ENCODE measurements at places on chromosomes 13 and 19.
A peak's percentile ranks its signal among the peaks of the same experiment; 100 is the strongest.

GRCh38 chr13:97246596-97247158 is 24.5 kb downstream of the MBNL2 start:
- no peak for DNase-seq

DNA sequence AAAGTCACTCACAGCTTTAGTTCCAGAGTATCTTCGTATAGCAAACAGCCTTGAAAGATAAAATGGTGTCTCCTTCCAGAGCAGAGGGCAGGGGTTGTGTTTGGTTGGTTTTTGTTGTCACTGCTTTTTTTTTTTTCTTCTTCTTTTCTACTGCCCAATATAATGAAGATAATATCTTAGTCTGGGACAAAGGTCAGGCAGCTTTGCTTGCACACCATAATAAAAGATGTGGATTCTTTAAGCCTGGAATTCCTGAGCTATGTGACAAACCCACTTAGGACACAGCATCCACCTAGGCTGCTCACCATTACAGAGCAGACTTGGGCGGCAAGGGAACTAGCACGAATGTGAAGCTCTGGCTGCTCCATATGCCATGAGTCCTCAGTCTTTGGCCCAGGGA is 165.6 kb upstream of the MIR17HG start:
- DNase-seq = no peak

DNA sequence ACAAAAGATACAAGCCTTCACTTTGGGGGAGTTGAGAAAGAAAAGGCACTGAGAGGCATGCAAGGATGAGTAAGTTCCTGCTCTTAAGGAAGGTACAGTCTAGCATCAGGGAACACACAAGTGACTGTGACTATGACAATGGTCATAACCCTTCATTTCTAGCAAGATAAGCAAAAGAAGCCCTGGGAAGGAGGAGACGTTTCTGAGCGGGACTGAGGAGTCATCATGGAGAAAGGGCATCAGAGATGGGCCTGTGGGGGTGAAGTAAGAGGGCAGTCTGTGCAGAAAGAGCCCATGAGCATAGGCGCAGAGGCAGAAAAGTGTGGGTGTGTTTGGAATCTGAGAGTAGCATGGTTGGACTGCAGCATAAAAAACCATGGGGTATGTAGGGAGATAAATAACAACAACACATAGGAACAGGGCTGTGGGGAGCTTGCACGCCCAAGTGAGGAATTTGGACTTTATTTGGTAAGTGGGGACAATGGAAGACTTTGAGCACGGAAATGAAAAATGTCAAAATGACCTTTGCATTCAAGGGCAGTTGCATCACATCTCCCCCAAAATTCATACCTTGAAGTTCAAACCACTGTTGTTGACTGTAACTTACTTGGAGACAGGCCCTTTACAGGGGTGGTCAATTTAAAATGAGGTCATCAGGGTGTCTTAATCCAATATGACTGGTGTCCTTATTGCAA is 86.7 kb downstream of the MBNL2 start:
- no peak for DNase-seq

- DNase-seq = no peak
Observed at GRCh38 chr13:34942732-34943435, 814 bp downstream of the NBEA start.

DNA sequence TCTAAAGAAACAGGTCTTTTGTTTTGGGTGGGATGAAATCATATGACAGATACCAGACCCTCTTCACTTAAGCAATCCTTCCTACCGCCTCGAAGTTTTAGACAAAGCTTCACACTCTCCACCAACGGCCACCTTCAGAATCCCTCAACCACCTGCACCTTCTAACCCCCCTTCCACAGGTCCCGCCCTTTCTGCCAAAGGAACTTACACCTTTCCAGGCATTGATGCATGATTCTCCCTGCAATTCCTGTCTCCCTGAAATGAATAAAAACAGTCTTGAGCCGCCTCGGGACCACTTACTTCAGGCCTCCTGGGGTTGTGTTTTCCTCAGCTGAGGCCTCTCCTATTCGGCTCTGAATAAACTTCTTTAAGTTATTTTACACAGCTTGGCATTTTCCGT is 859 bp downstream of the ZNF433 start:
- DNase-seq = no peak

DNA sequence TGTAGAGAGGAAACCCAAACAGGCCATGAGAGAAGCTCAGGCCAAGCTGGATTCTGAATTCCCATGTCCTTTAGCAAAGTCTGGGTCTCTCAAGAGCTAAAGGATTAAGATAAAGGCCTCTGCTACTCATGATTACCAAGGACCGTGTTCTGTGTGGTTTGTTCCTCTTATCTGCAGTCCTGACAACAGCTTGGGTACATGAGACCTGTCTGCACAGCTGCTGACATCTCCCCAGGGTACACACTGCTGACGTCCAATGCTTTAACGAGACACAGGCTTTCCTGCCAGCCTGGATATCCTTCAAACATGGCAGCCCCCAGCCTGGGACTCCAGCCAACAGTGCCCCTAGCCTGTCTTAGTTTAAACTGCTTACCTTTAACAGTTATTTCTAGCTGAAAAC is 211.0 kb downstream of the SLC7A1 start:
- no peak for DNase-seq

- no peak for DNase-seq
Observed at GRCh38 chr13:109735436-109735966, 50.9 kb downstream of the IRS2 start.

GRCh38 chr19:1872807-1873523 is 9.6 kb upstream of the KLF16 start:
- DNase-seq = no peak

- no peak for DNase-seq
Observed at GRCh38 chr13:32783067-32783466, 196.8 kb downstream of the PDS5B start.

- DNase-seq = no peak
Observed at GRCh38 chr13:110047496-110047895, 259.5 kb downstream of the COL4A1 start.

DNA sequence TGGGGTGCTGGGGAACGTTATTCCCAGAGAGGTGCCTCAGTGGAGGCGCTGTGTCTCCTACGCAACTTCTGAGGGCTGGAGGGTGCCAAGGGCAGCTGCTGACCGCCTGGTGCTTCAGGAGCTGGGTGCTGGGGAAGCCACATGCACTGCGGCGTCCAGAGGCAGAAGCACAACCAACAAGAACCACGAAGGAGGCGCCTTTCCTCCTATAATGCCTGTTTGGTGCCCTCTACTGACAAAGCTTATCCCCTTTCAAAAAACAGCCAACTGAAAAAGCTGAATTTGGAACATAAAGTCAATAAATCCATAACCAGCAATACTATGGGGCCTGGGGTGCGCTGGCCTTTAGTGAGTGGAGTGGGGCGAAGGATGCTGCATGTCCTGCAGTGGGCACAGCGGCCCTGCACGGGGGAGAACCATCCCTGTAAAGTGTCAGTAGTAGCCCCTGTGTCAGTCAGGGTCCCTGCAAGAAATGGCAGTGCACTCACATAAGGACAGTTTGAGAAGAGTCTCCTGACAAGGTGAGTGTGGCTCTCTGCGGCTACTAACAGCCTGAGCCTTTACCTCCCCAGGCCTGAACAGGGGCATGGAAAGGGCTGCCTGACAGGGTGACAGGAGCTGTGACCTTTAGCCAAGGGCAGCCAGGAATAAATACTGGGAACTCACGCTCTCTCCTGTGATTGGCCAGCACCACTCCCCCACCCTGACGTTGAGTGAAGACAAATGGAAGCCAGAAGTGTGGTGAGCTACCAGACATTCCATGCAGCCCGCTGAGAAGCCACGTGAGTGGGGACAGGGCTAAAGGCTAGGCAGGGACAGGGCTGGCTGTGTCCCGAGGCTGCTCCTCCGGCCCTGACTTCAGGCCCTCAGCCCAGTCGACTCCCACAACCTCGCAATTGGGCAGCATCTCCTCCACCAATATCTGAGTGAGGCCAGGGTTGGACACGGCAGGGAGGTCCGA is 4.5 kb upstream of the B3GNT8 start:
- no peak for DNase-seq

DNA sequence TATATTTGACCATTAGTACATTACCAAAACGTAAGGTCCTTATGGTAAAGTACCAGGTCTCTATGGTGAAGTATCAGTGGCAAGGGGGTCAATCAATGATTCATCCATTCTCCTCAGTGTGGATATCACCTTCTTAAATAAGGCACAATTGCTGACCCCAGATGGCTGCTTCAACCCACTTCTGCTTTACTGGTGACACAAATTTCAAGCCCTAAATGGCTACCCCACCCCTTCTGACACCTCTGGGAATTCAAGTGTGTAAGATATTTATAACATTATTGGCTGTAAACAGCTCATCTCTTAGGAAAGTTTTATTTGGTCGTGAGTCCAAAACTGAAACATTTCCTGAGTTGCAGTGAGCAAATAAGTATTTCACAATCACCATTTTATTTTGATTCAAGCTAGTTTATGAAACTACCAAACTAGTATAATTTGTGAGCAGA is 7.9 kb upstream of the WBP4 start:
- DNase-seq = no peak

DNA sequence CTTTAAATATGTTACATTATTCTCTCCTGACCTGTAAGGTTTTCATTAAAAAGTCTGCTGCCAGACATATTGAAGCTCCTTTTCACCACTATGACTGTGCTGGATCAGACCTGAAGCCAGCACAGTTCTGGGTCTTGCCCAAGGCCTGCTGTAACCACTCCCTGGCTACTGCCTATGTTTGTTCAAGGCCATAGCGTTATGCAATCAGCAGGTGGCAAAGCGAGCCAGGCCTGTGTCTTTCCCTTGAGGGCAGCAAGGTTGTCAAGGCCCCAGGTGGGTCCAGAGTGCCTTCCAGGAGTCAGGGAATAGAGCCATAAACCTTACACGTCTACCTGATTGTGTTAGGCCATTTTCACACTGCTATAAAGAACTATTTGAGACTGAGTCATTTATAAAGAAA is 496.8 kb upstream of the PCDH9 start:
- DNase-seq = no peak

DNA sequence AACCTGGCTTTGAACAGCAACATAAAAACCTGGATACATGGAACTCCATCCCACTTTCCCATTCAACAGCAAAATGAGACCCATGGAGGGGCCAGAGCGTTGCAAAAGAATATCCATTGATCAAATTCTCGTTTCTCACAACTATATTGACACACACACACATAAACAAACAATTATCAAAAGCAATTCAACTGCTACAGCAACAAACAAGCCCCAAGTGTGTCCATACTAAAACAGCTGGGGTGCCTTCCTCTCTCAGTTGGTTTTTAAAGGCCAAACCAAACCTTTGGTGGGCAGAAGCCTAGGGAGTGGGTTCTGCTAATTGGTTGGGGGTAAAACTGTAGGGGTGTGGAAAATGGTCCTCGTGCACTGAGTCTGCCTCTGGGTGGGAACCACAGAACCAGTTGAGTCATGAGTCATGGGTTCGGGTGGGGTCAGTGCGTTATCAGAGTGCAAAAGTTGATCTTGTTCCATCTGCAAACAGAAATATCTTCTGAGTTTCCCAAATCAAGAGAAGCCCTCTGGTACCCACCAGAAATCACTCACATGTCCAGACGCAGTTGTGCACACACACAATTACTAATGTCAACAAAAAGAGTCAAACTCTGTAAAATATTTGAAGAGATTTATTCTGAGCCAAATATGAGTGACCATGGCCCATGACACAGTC is 18.5 kb downstream of the GPR42 start:
- DNase-seq = no peak

GRCh38 chr19:19259741-19260140 is 13.4 kb downstream of the TM6SF2 start:
- DNase-seq = no peak

DNA sequence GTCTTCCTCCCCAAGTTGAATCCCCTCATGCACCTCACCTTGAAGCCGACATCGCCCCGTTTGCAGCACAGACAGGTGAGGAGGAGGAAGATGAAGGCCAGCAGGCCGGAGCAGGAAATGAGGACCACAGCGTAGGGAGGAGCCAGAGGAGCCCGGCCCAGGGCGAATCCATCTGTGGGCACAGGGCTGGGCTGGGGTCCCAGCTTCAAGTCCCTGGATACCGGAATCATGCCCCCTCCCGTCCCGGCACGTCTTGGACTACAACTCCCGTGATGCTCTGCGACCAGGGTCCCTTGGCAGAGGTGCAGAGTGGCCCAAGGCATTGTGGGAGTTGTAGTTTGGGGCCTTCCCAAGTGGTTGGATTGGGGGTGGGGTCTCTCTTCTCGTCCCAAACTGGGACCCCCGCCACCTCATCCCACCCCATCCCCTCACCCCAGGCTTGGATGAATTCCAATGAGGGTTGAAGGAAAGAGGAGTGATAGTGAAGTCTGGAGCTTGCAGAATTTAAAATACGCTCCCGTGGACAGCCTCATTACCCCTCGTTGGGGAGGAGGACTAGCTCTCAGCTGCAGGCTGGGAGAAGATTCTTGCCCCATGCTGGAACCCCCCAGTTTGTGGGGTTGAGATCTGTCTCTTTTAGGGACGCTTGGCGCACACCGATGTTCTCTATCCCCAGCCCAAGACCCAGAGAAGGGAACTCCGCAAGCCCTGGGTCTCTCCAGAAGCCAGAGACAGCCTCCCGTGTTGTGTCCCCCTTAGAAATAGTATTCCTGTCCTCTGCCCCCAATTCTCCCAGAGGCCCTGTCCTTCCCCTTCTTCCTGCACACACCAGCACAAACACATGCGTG is 990 bp downstream of the LMTK3 start:
- DNase-seq = peak; percentile 69

DNA sequence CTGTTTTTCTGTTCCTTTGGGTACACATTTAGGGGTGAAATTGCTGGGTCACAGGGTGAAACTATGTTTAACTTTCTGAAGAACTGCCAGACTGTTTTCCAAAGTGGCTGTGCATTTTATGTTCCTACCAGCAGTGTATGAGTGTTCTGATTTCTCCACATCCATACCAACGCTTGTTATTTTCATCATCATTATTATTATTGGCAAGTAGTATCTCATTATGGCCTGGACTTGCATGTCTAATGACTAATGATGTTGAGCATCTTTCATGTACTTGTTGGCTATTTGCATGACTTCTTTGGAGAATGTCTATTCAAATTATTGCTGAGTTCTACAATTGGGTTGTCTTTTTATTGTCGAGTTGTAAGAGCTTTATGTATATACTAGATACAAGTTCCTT is 321.8 kb upstream of the HTR2A start:
- no peak for DNase-seq

GRCh38 chr19:17205237-17206140 is 9.7 kb upstream of the USE1 start:
- DNase-seq = peak; percentile 34

DNA sequence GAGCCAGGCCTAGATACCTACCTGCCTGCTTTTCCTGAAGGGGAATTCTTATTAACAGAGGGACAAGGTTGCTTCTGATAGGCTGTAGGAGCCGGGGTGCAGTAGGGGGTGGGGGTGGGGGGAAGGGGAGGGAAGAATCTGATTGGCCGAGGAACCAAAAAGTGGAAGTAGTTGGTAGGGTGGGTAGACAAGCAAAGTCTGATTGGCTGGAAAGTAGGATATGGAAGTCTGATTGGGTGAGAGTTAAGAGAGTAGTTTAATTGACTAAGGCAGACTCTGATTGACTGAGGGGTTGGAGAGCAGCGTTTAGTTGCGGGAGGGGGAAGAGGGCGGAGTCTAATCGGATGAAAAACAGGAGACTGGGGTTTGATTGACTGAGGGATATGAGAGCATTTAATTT is 9.4 kb upstream of the CYP4F22 start:
- no peak for DNase-seq

All from activated T-helper 9 cell treated with anti-CD3 and anti-CD28 coated beads, Interleukin-2, amount 50 U/mL, for 16 hours (primary cell).